Activated T-cell treated with anti-CD3 and anti-CD28 coated beads for 1 hour (primary cell): ENCODE measurements at places on chromosomes 3 and 15.

DNA sequence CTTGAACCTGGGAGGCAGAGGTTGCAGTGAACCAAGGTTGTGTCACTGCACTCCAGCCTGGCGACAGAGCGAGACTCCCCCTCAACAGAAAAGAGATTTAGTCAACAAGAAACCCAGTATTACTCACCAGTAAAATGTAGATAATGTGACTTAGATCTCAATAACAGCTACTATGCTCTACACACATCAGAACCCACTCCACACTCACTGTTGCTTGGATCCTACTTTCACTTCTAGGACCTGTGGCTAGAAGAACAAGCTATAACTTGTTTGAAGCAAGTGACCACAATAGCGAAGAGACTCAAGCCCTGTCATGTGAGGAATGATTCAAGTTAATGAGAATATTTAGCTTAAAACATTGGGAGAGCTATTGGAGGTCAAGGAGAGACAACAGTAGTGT, 100.7 kb downstream of the ANXA2 start:
- DNase-seq, result no peak

GRCh38 chr3:37992271-37993066, 1.9 kb downstream of the VILL start:
- DNase-seq, result no peak

DNA sequence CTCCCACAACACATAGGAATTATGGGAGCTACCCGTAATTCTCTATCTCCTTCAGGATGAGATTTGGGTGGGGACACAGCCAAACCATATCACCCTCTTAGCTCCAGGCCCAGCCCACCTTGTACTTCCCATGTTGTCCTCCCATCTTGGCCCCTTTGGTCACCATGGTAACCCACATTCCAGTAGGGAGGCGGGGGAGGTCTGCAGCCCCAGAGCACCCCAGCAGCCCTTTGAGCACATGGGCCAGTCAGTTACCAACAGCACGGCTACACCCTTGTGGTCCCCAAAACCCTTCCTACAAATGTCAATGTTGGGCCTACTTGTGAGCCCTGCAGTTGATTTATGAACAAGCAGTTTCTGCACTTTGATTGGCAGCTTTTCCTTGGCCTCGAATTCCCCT, 84.5 kb downstream of the LRRK1 start:
- no peak for DNase-seq

DNA sequence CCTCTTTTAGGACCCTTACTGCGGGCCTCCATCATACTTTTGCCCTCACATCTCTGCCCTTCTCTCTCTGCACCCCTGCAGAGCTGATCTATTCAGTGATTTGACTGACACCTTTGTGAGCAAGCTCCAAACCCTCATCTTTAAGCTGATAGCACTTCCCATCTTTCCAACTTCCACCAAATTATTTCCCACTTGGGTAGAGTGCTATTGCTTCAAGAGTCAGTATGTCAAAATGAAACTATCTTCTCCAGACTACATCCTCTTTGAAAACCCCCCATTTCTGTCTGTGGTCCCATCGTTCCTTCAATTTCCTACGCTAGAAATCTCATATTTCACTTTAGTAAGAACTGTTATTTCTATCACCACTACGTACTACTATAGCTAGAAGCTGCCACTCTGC, 19.7 kb downstream of the ZWILCH start:
- DNase-seq, result no peak

- DNase-seq, result no peak
Observed at GRCh38 chr3:129967761-129968160, 6.8 kb upstream of the TRH start.

DNA sequence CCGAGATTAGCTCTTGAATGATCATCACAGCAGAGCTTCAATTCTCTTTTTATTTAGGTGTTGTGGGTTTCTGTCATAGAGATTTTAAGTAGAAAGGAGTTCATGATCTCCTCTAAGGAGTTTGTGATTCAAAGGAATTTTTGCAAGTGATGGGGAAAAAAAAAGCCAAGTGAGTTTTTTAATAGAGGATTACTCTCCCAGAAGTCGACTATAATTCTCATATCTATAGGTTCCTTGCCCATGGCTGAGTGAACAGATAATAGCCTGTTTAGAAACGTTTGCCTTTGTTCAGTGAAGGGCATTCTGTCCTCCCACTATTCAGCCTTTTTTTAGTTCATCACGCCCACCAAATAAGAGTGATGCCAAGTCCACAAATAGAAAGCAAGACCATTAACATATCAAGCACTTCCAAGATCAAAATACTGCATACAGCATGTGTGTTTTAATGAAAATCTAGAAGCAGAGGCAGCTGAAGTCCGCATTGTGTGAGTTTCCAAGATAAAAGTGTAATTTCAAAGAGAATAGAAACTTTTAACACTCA, 398.4 kb upstream of the CNTN3 start:
- DNase-seq, result no peak

DNA sequence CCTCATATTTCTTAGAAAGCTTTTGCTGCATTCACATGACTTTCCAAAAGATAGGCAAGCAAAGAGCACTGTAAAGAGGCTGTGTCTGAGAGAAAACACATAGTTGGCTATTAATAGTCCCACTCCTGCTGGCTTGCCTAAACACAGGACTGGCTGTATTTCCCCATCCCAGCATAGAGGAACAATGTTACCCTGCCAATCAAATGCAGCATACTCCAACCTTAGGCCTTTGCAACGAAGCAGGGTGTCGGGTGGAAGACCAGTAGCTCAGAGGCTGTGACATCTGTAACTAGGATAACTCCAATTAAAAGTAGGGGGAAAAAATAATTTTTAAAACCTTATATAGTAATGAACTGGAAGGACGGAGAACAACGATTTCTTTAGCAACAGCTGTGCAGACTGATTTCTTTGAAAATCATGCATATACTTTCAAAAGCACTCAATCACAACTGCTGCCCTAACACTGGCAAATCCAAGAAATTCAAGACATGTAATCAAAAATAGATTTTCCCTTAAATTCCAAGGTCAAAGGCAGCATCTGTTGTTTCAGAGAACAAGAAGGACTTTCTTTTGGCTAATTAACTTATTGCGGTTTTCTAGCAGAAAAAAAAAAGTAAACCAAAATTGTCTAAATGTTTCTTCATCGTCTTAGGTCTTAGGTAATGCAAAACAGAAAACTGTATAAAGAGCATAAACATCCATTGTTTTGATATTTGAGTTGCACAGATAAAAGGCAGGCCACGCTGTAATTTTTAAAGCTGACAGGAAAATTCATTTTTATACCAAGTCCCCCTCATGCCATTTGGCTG, 139.3 kb downstream of the TNIK start:
- no peak for DNase-seq

- no peak for DNase-seq
Observed at GRCh38 chr3:196611761-196612483, 27.6 kb upstream of the NRROS start.

GRCh38 chr3:196975349-196975748, 6.7 kb upstream of the PIGZ start:
- no peak for DNase-seq

DNA sequence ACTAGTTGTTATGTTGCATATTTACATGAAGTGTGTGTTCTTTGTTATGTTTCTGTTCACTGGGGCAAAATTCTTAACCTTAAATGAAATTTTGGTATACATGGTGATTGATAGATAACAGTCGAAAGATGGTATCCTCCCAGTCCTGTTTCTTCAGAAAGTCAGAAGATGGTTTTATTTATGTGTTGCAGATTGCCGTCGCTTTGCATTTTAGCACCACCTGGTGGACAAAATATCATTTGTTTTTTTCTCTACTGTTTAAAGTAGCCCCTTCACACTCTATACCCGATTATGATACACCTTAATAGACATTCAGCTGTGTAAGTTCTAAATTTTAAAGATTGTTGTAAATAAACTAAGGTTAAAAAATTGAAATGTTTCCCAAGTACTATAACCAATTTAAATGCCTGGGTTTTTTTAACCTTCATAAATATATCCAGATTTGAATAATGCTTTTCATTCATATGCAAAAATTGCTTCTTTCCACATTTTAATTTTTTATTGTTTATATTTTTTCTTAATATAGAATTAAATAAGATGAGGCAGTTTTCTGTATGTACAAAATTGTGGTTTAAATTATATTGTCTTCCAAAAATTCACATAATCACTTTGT, 152.2 kb downstream of the ALCAM start:
- DNase-seq, result no peak

GRCh38 chr3:56894881-56895431, 93.2 kb upstream of the ARHGEF3 start:
- no peak for DNase-seq

GRCh38 chr3:53768478-53769459, 77.5 kb downstream of the CHDH start:
- no peak for DNase-seq

DNA sequence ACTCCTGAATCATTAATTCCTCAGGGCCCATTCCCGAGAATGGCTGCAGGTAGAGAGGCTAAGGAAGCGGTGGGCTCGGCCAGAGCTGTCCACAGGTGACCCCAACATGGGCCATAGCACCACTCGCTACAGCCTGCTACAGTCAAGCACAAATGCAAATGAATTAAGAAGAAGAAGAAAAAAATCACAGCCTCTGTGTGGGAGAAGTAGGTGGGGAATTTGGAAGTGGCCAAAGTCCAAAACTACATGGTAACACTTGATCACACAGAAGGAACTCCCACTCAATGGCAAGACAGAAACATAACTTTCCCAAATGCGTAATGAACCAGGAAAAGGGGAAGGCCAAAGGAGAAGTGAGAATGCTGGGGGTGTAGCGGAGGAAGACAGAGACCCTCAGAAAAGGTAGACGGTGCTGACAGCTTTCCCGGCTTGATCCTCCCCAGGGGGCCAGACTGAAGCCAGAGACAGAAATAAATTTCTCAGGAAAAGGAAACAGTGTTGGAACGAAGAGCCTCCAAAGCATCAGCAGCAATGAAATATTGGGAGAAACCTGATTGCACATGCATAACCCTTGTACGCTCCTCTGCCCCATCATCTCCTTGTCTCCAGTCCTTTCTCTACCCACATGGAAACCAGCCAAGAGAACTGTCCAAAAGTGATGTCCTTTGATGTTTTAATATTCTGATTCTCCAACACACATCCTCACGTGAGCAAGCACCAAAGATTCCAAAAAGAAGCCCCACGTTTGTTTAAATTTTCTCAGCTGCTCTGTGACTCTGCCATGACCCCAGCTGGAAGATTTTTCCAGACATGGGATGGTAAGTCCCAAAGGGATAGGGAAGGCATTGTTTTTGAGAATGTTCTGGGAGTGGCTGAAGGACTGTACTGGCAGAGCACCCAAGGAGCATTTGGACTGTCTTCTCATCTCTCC, 107.6 kb downstream of the OXNAD1 start:
- no peak for DNase-seq

DNA sequence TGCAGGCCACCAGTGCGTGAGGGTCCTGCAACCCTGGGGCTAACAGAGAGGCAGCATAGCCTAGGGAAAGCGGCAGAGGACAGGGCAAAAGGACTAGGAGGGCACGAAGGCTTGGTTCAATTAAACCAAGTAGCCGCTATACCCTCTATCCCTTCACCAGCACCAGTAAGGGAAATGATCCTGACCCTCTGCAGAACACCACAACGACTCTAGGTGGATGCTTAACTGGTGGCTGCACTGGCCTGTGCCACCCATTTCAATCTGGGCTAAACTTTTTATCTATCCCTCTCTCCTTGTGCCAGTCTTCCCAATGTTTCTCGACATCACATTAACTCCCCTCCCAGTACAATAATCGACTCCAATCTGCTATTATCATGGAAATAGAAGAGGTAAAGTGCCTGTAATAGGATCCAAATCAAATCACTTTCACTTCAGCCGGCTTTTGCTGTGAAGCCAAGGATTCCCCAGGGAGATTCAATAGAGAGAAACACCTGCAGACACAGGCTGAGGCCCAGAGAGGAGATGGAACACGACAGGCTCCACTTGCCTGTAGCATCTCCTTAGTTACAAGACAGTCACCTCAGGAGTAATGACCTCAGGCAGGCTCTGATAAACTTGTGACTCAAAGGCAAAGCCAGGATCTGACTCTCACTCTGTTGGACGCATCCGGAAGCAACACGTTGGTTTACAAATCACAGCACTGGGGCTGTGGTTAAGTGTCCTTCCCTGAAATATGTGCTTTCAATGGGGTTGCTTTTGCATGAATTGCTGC, 791.6 kb upstream of the ARRDC4 start:
- no peak for DNase-seq

DNA sequence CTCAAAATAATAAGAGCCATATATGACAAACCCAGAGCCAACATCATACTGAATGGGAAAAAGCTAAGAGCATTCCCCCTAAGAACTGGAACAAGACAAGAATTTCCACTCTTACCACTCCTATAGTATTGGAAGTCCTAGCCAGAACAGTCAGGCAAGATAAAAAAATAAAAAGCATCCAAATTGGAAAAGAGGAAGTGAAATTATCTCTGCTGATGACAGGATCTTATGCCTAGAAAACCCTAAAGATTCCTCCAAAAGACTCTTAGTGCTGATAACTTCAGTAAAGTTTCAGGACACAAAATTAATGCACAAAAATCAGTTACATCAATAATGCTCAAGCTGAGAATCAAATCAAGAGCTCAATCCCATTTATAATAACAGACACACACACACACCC, 45.9 kb upstream of the SLC2A2 start:
- DNase-seq, result no peak

DNA sequence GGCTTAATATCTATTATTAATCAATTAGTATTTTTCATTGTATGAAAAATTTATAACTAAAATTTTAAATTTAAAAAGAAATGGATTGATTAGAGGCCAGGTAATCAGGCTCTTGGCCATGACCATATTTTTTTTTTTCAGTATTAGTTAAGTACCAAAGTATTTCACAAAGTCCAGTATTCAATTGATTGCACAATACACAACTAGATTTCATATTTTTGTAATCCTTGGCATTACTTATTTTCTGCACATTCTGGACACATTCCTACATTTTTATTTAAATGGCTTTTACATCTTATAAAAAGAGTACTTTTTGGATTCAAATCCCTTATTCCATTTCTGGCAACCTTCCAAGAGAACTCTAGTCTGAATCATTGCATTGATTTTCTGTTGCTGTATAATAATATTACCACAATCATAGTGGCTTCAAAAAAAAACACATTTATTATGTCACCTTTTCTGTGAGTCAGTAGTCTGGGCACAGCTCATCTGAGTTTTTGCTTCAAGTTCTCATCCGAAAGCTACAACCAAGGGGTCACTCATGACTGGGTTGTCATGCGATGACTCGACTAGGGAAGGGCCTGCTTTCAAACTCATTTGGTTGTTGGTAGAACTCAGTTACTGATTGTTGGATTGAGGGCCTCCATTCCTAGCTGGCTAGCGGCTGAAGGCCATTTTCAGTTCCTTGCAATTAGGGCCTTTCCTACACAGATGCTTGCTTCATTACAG, 90.7 kb downstream of the CNTN6 start:
- DNase-seq, result no peak

DNA sequence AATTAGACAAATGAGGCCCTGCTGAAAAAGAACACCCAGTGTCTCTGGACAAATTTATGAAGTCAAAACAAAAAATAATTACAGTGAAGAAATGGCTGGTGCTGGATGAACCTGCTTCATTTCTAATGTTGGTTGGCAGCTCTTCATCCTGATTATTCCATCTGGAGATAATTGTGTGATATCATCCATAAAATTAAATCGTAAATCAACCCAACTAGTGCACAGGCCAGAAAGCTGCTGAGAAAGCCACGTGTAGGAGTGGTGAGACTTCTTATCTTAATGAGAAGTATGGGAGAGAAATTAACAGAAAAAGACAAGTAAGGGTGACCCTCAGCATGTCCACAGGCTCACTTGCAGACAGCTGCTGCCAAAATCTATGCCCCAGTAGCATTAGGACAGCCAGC, 465.2 kb upstream of the TGFBR2 start:
- no peak for DNase-seq

- no peak for DNase-seq
Observed at GRCh38 chr3:62771331-62772072, 103.7 kb downstream of the CADPS start.

GRCh38 chr15:86654501-86654900, 574.8 kb downstream of the AGBL1 start:
- DNase-seq, result no peak
